H1 (cell line): ENCODE measurements at places on chromosomes 11 and 22.

GRCh38 chr11:114614127-114614720 lies 18.6 kb upstream of the NXPE4 start:
- DNase-seq, result no peak

- no peak for DNase-seq
These were observed 9.7 kb downstream of the CRELD2 start for GRCh38 chr22:49928185-49928495.

- DNase-seq, result no peak
These were observed 50.7 kb upstream of the SPATA19 start for GRCh38 chr11:133896028-133896427.

- no peak for DNase-seq
These were observed 76.1 kb downstream of the BBOX1 start for GRCh38 chr11:27116684-27117083.

GRCh38 chr11:57359896-57360690 lies 20.9 kb downstream of the PRG3 start:
- no peak for DNase-seq

DNA sequence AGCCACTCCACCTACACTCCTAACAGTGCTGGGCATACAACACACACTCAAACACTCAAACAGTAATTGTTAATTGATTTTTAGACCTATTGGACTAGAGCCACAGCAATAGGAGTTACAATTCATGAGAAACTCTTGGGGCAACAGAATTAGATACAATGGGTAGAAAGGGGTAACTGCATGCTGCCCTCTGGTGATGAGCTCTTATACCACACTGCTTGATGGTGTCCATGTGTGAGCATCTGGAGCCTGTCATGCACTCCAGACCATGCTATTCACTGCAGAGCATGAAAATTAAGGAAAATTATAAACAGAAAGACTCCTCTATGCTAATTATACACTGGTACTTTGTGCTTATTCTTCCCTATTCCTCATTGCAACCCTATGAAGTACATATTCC lies 975.5 kb upstream of the CCDC90B start:
- peak; percentile 46 for DNase-seq

DNA sequence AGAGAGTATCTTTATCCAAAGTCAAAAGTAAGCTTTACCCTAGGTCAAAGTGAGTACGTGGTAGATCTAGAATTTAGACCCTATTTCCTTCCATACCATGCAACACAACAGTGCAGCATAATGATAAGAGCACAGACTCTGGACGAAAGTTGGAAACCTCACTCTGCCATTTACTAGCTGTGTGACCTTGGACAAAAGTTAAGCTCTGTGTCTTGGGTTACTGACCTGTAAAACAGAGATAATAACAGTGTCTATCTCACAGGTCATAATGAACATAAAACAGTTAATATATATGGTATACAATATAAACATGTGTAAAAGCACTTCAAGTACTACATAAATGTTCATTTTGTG lies 13.6 kb upstream of the CHRNA10 start:
- no peak for DNase-seq

- no peak for DNase-seq
These were observed 13.4 kb upstream of the COMT start for GRCh38 chr22:19928207-19928606.
